ENCODE measurements at places on chromosomes 3 and 15.

DNA sequence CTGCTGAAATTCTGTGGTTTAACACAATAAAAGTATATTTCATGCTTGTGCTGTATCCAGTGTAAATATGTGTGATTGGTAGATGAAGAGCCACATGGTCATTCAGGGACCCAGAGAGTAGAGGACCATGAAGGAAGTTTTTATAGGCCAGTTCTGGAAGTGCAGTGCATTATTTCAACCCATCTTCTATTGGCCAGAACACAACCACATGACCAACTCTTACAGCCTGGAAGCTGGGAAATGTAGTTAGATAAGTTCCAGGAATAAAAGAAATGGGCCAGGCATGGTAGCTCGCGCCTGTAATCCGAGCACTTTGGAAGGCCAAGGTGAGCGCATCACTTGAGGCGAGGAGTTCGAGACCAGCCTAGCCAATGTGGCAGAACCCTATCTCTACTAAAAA lies 21.4 kb upstream of the PRTG start:
- DNase-seq = no peak

GRCh38 chr3:160478338-160478737 lies 28.8 kb upstream of the TRIM59 start:
- DNase-seq = no peak

GRCh38 chr3:95939235-95939809 lies 875.1 kb upstream of the EPHA6 start:
- no peak for DNase-seq

DNA sequence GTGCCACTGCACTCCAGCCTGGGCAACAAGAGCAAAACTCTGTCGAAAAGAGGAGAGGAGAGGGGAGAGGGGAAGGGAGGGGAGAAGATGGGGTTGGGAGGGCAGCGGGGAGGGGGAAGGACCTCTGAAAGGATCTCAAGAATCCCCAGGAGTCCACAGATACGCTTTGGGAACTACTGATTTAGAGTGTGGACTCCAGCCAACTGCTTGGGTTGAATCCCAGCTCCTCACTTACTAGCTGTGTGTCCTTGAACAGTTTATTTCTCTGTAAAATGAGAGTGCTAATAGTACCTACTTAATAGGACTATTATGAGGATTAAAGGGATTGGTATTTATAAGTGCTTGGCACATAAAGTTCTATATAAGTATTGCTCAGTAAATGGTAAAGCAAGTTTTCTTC lies 45.0 kb upstream of the FAH start:
- no peak for DNase-seq

GRCh38 chr3:88364926-88365325 lies 215.2 kb downstream of the C3orf38 start:
- DNase-seq = no peak

DNA sequence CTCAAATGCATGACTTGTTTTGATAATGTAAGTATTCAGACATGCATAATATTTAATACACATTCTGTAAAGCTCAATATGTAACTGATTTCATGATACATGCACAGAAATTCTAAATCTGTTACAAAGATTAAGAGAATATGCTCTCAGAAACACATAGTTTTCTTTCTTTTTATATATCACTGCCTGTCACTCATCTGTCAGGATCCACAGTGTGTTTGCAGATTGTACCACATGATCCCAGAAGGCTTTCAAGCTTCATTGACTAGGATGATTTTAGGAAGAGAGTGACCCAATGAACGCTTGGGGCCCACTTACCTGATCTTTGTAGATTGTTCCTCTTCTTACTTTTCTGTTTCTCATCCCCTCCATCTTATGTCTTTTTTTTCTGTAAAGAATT lies 261.9 kb downstream of the CACNA2D3 start:
- no peak for DNase-seq

- no peak for DNase-seq
Measured at GRCh38 chr15:85149465-85150129, 167.9 kb downstream of the PDE8A start.

- peak; percentile 59 for DNase-seq
Measured at GRCh38 chr3:169764312-169764881, 463 bp downstream of the TERC start.

DNA sequence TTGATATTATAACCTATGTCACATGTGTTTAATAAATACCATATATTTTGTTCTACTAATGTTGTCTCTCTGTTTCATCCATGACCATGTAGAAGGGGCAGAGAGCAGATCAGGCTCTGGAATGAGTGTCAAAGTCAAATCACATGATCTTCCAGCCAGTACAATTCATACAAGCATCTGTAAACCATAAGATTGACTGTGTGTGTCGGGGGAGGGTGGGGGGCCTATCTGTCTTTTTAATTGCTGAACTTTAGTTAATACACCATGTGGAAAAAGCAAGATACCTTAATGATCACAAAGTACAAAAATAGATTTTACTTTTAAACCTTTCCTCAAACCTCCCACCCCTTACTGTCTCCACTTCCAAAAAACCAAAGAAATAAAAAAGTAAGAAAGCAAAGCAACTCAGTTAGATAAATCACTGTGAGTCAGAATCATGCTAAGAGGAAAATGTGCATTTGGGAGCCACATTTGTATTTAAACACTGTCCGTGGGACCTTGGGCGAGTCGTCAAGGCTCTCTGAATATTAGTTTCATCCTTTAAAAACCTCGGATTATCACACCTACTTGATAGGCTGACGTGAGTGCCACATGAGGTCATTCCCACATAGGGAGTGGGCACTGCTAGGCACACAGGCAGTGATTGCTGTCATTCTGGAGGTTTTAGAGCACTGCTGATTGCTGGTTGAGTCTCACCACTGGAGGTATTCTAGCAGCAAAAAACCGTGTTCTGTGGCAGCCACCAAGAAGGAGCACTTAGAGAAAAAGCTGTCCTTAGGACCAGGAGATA lies 21.0 kb upstream of the POLR2M start:
- no peak for DNase-seq

DNA sequence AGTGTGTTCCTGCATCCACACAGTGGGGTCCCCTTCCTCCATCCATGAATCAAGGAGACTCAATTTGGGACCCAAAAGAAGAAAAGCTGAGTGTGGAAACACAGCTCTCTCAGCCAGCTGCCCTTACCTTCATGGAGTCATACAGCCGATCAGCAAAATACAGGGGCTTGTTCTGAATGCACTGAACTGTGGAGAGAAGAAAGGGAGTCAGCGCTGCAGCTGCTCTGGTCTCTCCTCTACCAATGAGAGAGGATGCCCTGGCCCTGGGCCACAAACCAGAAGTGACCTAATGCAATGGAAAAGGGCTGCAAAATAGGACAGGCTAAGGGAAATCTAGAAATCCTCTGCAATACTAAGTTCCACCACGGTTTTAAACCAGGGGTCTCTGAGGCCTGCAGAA lies 46.7 kb downstream of the ANXA2 start:
- peak; percentile 34 for DNase-seq

DNA sequence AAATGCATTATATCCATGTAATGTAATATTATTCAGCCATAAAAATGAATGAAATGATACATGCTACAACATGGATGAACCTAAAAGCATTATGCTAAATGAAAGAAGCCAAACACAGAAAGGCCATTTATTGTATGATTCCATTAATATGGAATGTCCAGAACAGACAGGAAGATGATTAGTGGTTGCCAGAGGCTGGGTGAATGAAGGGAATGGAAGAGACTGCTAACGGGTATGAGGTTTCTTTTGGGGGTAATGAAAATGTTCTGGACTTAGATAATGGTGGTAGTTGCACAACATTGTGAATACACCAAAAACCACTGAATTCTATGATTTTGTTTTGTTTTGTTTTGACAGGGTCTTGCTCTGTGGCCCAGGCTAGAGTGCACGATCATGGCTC lies 61.6 kb upstream of the MAP4 start:
- DNase-seq = no peak

- no peak for DNase-seq
Measured at GRCh38 chr15:47582233-47582632, 135.1 kb upstream of the SEMA6D start.

DNA sequence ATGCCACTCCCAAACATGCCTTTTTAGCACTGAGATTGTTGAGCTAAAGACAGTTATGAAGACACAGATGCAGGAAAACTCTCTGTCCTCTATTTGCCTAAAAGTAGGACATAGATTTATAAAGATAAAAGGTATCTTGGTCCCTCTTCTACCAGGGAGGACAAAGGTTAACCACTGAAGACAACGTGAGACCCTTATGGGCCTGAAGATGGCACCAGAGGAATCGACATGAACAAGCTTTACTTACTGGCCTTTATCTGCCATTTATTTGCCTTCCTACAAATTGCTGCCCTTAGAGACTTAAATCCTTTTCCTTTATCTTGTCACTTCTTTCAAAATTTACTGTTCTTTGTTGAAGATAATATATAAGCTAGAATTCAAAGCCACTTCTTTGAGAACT lies 109.7 kb upstream of the FAM3D start:
- DNase-seq = no peak

- DNase-seq = no peak
Measured at GRCh38 chr3:183061391-183062172, 37.7 kb downstream of the MCCC1 start.

- no peak for DNase-seq
Measured at GRCh38 chr3:127673191-127674100, 694 bp downstream of the ABTB1 start.

DNA sequence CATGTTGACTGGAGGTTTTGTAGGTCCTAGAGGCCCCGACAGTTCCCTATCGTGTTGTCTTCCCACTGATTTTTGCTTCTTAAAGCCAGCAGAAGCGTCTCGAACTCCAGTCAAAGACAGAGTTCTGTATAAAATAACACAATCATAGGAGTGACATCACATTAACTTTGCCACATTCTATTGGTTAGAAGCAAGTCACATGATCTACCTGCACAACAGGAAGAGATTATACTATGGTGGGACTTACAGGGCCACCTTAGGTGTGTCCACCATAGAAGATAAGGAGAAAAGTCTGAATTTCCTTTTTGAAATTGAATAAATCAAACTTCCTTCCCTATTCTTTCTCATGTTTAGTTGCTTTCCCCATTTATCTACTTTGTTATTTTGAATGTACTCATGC lies 365.5 kb downstream of the GRM7 start:
- no peak for DNase-seq

DNA sequence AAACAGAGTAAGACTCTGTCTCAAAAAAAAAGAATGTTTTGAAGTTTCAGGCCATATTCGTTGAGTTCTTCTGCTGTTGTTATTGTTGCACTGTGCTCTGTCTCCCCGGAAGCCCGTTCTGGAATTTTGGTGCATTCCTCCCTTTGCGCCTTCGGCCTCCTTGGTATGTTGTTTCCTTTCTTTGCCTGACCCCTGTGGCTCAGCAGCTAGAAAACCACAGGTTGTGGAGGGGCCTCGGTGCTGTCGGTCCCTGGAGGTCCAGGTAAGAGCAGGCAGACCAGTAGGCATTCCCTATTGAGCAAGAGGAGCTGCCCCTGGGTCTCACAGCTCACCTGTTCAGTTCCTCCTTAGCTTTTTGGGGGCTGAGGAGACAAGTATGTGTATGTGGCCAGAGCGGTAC lies 51.0 kb upstream of the DLG1 start:
- DNase-seq = no peak

GRCh38 chr15:99163271-99164062 lies 58.6 kb downstream of the SYNM start:
- DNase-seq = no peak

DNA sequence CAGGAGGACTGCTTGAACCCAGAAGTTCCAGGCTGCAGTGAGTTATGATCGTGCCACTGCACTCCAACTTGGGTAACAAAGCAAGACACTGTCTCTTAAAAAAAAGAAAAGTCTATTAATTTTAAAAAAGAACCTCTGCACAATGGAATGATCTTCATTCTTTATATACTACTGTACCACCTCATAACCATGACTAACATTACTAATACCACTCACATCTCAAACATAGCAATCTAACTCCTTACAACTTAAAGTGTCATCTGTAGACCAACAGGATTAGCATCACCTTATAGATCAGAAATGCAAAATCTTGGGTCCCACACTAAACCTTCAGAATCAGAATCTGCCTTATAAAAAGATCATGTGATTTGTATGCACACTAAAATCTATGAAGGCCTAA lies 48.8 kb upstream of the MAP4 start:
- DNase-seq = no peak

GRCh38 chr3:134646086-134646485 lies 4.7 kb downstream of the KY start:
- DNase-seq = no peak

DNA sequence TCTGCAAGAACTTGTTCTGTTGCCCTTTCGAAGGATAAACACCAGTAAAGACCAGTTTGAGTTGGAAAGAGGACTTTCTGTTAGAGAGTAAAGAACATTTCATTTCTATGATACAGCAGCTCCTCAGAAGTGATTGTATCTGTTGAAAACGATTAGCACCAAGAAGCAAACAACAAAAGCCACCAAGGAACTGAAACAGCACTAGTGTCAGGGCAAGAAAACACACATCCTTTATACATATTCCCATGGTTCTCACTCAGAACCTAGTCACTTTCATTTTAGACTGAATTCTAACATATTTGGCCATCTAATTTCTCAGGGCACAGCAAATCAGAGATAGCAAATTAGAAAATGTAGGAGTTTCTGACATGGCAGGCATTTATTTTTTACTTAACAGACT lies 116.1 kb downstream of the ATP1B3 start:
- no peak for DNase-seq

- no peak for DNase-seq
Measured at GRCh38 chr3:172097585-172097984, 58.2 kb downstream of the FNDC3B start.

DNA sequence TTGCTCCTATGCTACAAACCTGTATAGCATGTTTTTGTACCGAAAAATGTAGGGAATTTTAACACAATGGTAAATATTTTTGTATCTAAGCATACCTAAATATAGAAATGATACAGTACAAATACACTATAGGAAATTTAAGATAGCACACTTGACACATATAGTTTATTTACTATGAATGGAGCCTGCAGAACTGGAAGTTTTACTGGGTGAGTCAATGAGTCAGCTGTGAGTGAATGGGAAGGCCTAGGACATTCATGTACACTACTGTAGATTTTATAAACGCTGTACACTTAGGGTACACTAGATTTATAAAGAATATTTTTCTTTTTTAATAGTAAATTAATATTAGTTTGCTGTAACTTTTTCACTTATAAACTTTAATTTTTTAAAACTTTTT lies 707.7 kb upstream of the EPHA6 start:
- no peak for DNase-seq

DNA sequence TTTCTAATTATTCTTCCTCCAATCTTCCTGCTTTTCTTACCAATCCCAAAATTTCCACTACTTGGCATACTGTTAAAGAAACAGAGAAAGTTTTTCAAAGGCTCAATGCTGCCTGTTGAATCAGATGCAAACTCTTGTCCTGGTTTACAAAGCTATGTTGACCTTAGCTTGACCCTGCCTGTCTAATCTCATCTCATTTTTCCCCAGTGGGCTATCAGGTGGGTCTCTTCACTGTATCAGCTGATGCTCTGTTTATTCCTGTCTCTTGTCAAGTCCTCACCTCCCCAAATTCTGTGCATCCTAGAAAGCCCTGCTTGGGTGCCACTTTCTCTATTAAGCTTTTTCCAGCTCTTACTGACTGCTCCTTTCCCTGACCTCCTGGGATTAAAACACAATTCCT lies 18.2 kb downstream of the NFKBIZ start:
- DNase-seq = no peak

- DNase-seq = peak; percentile 41
Measured at GRCh38 chr15:57752436-57752835, 45.9 kb downstream of the POLR2M start.

GRCh38 chr3:105518806-105519418 lies 152.2 kb downstream of the ALCAM start:
- peak; percentile 93 for DNase-seq

GRCh38 chr3:99999536-99999935 lies 114.8 kb downstream of the FILIP1L start:
- no peak for DNase-seq
